ENCODE measurements at places on chromosomes 12 and 14.

- DNase-seq, result no peak
Measured at GRCh38 chr12:99110868-99111267, 465.8 kb downstream of the APAF1 start.

GRCh38 chr12:701896-702539, 38.8 kb upstream of the NINJ2 start:
- no peak for DNase-seq

GRCh38 chr12:64077922-64078321, 144.2 kb downstream of the KICS2 start:
- DNase-seq, result no peak

DNA sequence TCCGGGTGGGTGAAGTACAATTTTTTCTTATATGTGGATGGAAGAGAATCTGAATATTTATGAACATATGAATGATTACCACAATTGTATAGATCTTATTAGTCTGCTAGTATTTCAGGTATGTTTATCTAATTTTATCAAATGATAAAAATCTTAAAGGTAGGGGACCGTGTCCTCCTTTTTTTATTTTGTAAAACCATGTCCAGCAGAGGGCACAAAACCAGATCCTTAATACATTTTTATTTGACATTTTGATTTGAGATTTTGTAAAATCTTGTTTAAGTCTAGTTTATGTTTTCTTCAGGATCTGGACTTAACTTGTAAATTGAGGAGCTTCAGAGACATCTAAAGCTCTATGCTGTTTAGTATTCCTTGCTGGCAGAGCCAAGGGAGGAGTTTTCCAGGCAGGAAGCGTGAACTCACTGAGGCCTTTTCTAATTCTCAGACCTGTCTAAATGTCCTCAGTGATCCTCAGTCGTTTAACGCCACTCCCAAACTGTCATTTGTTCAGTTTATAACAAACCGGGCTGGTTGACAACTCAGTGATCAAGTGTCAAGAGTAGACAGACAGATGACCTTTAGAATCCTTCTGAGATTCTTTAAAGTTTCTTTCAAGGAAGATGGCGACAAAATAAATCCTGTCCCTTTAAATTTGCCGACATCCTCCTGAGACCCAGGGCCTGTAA, 263.9 kb downstream of the KTN1 start:
- no peak for DNase-seq

GRCh38 chr14:89029961-89030694, 205.7 kb downstream of the TTC8 start:
- no peak for DNase-seq

- no peak for DNase-seq
Measured at GRCh38 chr12:130482448-130482847, 144.8 kb downstream of the PIWIL1 start.

GRCh38 chr12:12592930-12593329, 18.7 kb upstream of the CREBL2 start:
- DNase-seq, result no peak

DNA sequence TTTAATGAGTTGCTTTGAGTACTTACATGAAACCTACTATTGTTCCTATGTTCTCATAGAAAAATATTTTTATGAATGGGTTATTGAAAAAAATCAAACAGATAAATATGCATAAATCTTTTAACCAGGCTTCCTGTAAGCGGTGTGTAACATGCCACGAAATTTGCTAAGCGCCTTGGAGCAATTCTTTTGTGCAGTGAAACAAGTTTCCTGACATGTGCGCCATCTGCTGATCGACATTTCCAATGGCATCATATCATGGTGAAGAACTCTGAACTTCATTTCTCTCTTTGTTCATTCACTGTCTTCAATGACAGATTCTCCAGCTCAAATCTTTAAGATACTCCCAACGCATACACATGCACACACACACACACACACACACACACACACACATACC, 145.6 kb upstream of the NAV3 start:
- no peak for DNase-seq

DNA sequence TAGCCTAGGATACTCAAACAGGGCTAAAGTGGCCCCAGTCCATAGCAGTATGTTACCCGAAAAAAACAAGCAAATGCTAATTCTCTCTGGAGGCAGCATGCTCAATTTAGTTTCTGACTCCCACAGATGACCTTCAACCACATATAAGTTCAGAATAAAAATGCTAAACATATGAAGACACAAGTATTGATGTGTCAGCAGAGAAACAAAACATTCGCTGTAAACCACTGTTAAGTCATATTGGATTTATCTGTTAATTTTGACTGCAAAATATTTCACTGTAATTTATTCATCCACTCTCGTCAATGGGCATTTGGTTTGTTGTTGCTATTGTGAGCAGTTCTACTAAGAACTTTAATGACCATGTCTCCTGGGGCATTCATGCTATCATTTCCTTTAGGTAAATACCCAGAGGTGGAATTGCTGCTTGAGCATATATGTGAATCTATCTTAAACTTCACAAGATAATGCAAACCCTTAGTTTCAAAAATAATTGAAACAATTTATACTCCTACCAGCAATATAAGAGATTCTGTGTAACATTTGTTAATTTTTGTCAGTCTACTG, 36.5 kb downstream of the WBP11 start:
- no peak for DNase-seq

DNA sequence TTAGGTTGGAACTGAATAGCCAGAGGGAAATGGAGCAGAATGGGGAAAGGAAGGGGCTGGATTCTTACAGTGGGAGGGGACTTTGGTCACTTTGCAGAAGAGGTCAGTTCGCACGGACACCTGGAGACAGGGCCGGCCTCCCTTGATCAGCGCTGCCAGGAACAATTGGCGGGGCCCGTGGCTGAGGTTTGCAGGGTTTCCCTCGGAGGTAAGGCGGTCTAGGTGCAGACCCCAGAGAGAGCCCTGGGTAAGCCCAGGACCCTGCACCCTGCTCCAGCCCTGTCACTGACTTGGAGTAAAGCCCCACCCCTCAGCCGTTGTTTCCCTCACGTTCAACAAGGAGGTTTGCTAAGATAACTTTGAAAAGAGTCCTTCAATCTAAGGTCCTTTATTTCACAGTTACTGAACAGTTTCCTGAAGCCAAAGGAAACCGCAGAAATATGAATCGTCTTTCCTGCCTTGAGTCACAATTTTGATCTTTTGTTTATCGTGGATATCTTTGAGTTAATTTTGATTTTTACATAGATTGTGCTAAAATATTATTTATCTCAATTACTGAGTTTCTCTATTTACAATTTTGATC, 231.4 kb upstream of the RTL1 start:
- DNase-seq, result no peak

DNA sequence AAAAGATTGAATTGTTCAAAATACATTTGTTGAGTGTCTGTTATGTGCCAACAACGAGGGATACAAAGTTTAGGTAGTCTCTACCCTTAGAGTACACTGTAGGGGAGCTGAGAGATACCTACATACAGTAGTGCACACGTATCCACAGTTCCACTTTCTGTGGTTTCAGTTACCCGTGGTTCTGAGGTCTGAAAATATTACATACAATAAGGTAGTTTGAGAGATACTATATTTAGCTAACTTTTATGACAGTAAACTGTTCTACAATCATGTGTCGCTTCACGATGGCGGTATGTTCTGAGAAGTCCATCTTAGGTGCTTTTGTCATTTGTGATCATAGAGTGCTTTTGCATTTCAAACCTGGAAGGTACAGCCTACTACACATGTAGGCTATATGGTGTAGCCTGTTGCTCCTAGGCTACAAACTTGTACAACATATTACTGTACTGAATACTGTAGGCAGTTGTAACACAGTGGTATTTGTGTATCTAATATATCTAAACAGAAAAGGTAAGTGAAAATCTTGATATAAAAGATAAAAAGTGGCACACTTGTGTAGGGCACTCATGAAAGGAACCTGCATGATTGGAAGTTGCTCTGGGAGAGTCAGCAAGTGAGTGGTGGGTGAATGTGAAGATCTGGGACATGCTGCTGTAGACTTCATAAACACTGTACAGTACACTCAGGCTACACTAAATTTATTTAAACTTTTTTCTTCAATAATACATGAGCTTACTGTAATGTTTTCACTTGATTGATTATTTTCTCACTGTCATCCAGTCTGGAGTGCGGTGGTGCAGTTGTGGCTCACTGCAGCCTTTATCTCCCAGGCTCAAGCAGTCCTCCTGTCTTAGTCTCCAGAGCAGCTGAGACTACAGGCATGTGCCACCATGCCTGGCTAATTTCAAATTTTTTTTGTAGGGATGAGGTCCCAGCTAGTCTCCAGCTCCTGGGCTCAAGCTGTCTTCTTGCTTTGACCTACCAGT, 4.0 kb downstream of the CPSF6 start:
- DNase-seq, result no peak

- no peak for DNase-seq
Measured at GRCh38 chr14:24364841-24365240, 3.1 kb upstream of the NFATC4 start.

DNA sequence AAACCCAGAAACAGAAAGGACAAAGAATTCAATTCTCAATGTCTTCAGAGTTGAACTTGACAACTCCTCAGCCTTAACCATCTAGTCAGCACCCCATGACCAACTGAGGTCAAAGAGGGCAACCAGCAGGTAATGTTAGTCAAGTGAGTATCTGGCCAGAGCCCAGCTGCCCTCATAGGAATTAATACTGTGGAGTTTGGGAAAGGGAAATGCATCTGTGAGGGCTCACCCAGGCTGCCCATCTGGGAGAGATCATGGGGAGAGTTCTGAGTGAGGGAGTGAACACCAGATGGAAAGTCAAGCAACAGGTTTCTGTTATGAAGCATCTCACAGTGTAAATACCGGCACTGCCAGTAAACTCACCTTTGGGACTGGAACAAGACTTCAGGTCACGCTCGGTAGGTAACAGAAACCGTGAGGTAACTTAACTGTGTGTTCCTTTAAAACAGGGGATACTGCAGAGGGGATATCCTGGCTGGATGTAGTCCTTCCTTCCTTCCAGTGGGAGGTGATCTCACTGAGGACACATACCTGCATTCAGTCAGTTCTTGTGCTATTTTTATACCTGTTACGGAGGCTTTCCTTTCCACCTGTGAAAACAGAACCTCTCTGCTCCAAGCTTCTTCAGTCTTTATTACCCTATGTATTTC, 94.4 kb downstream of the DAD1 start:
- DNase-seq, result no peak

- DNase-seq, result peak; percentile 45
Measured at GRCh38 chr14:99946652-99947489, 118.4 kb upstream of the EVL start.

DNA sequence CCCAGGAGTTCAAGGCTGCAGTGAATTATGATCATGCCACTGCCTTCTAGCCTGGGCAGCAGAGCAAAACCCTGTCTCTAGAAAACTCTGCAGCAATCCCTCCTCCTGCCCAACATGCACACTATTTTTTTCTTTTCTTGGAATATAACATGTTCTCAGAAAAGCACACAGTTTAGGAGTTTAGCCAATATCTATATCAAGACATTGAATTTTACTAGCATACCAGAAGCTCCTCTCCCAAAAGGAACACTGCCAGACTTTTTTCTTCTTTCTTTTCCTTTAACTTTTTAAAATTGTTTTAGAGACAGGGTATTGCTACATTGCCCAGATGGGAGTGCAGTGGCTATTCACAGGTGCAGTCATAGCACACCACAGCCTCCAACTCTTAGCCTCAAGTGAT, 107.1 kb upstream of the AEBP2 start:
- DNase-seq, result no peak

- DNase-seq, result no peak
Measured at GRCh38 chr12:105740369-105740768, 398.4 kb downstream of the NUAK1 start.

DNA sequence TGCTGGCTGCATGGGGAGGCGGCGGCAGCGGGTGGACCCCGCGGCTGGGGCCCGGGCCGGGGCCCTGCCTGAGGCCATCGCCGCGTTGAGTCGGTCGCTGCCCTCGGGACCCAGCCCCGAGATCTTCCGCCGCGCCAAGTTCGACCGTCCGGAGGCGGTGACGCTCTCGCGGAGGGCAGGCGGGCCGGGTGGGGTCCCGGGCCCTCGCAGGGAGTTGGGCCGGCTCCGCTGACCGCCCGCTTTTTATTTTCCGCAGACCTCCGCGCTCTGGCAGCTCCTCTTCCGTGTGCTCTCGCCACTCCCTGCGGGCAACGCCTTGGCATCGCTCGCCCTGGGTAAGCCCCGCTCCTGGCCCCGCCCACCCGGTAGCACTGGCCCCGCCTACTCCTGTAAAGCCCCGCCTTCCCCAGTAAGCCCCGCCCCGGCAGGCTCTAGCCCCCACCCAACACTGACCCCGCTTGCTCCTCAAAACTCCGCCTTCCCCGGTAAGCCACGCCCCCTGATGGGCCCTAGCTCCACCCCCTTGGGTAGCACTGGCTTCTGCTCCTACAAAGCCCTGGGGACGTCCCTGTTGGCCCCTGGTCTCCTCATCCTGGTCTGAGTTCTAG, 424 bp downstream of the TEDC1 start:
- DNase-seq, result peak; percentile 95

DNA sequence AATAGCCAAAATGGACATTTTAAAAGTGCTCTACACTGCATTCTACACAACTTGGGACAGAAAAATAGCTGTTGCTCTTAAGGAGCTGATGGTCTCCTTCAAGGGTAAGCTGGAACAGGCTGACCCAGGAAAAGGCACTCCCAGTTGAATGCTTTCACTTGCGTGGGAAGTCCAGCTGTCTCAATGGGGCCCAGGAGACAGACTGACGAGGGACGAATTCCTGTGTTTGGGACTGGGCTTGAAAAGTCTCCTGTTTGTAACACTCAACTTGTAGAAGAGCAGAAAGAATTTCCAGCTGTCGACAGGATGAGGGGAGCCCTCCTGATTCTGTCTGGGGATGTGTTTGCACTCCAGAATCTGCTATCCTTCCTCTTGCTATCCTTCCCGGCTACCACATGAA, 180.8 kb downstream of the ZFP36L1 start:
- no peak for DNase-seq

GRCh38 chr12:100453951-100454350, 19.7 kb upstream of the NR1H4 start:
- DNase-seq, result no peak

GRCh38 chr14:36238666-36239363, 62.3 kb upstream of the PTCSC3 start:
- no peak for DNase-seq

GRCh38 chr12:39682689-39683477, 63.3 kb upstream of the ABCD2 start:
- no peak for DNase-seq

DNA sequence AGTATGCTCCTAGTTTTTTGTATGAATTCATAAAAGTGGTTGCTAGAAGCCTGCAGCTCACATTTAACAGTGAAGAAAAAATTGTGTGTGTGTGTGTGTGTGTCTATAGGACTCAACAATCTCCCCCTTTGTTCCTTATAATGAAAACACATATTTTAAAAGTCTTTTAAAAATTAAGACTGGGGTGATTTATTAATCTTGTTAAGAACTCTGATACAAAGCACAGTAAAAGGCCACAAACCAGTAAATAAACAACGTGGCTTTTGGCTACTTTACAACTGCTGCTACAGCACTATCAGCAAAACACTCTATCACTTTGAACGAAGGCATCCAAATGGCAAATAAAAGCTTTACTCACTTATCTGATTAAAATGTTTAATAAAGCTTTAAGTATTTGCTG, 594 bp upstream of the VCPKMT start:
- DNase-seq, result no peak

- DNase-seq, result no peak
Measured at GRCh38 chr14:100988011-100988410, 84.5 kb upstream of the RTL1 start.
